ENCODE measurements at places on chromosomes 3 and 15.

DNA sequence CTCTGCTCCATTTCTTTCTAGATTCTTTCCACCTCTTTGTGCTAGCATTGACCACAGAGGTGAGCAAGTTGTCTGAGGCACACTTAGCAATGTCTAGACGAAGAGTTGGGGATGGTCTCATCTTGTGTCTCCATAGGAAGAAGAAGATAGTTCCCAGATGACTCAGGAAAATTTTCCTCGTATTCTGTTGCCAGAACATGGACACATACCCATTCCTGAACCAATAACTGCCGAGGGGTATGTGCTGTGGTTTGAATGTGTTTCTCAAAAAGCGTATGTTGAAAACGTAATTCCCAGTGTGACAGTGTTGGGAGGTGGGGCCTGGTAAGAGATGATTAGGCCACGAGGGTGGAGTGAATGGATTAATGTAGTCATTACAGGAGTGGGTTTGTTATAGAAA is 107.5 kb upstream of the GALNT15 start:
- no peak for DNase-seq

DNA sequence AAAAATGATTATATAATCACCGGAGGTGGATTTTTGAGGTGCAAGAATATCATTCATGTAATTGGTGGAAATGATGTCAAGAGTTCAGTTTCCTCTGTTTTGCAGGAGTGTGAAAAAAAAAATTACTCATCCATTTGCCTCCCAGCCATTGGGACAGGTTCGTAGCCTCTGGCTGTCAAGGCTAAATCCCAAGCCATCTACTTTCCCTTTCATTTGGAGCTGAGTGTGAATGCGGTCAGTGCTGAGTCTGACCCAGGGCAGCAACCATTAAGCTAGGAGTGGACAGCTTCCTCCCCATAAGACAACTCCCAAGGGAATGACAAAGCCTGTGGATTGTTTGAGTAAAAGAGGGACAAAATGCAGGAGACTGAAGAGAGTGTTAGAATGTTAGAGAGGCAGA is 33.6 kb downstream of the PARP14 start:
- no peak for DNase-seq

DNA sequence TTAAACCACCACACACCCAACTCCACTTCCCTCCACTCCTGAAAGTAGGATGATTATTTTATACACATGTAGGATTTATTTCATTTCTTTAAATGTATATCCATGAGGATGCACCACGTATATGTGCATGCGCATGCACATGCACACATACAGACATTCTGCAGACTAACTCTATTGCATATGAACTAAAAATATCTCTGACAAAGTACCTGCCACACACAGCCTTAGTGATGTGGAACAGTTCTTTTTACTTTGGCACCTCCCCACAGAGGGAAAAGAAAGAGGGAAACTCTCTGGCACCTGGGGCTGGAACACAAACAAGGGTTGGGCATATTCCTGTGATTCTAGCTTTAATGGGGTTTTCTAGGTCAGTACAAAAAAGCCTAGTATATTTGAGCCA is 138.2 kb downstream of the CLASP2 start:
- DNase-seq: no peak

DNA sequence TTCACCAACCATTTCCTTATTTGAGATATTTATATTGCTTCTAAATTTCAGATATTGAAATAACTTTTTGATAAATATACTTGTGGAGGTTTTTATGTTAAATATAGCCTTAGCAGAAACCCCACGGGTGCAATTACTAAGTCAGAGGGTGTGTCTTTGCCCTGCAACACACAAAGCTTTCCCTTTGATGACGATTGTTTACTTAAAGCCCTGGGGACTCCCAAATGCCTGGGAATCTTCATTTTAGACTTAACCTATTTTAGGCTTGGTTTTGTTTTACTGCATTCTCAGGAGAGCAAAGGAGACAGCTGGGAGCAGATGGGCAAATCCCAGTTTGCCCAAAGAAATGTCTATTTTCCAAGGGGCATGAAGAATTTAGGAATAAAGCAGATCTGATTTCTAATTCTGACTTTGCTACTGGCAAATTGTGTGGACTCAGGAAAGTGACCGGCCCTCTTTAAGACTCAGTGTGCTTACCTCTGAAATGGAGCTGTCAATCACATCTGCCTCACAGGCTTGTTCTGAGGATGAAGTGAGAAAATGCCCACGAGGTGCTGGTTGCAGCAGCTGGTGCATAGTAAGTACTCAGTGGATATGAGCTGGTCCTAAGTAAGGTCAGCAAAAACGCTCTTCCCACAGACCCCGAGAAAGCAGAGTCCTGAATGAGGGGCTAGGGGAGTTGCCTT is 49.3 kb upstream of the CA12 start:
- no peak for DNase-seq

DNA sequence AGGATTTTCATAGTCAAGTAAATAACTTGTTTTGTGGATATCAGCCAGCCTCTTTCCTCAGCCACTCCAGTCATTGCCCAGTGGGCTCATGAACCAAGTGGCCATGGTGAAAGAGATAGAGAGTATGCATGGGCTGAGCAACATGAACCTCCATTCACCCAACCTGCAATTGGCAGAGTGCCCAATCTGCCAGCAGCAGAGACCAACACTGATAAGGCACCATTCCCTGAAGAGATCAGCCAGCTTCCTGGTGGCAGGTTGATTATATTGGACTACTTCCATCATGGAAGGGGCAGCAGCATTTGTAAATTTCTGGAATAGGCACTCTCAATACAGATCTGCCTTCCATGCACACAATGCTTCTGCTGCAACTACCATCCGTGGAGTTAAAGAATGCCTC is 10.3 kb upstream of the MCF2L2 start:
- no peak for DNase-seq

- no peak for DNase-seq
Measured at GRCh38 chr15:31230630-31231485, 95.8 kb upstream of the KLF13 start.

- DNase-seq: no peak
Measured at GRCh38 chr3:172659246-172660002, 51.4 kb downstream of the NCEH1 start.

Measured in NCI-H2081 treated with DMSO at 0.1 percent for 48 hours (cell line).